ENCODE measurements at places on chromosomes 4 and X.
A peak's percentile ranks its signal among the peaks of the same experiment; 100 is the strongest.

- DNase-seq: no peak
These were observed 55.8 kb downstream of the IL1RAPL2 start for GRCh38 chrX:104621781-104622180.

DNA sequence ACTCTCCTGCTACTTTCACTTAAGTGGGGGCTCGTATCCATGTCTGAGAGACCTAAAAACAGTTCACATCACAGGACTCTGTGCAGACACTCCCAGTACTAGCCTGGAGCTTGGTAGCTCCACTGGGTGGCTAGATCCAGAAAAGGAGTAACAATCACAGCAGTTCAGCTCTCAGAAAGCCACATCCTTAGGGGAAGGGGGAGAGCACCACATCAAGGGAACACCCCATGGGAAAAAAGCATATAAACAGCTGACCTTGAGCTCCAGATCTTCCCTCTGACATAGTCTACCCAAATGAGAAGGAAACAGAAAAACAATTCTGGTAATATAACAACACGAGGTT lies 175.8 kb downstream of the FAM13A start:
- DNase-seq: no peak

DNA sequence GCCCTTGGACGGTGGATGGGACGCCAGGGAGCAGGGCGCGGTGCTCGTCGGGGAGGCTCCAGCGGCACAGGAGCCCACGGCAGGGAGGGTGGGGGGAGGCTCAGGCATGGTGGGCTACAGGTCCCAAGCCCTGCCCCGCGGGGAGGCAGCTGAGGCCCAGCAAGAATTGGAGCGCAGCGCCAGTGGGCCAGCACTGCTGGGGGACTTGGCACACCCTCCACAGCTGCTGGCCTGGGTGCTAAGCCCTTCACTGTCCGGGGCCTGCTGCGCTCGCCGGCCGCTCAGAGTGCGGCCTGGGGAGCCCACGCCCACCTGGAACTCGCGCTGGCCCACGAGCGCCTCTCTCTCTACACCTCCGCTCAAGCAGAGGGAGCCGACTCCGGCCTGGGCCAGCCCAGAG lies 8.6 kb downstream of the CD38 start:
- no peak for DNase-seq

DNA sequence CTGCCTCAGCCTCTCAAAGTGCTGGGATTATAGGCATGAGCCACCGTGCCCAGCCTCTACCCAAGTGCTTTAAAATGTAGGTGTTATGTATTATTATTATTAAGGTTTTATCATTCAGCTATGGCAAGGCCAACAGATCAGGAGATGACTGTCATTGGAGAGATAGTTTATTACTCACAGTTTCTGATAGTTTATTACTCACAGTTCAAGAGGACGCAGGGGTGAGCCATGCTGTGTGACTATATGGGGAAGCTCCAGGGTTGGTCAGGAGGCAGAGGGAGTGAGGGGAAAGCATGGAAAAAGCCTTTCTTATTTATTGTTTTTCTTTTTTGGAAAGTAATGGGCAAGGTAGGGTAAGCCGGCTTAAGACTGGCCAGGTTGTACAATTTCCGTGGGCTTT lies 25.4 kb upstream of the ARSD start:
- no peak for DNase-seq

GRCh38 chr4:99816545-99817308 lies at the start of gene DAPP1:
Gene DAPP1, plus strand, starts transcription at chr4:99816827. Its CDS starts 87 bp downstream, at chr4:99816914.
- peak; percentile 90 for DNase-seq

DNA sequence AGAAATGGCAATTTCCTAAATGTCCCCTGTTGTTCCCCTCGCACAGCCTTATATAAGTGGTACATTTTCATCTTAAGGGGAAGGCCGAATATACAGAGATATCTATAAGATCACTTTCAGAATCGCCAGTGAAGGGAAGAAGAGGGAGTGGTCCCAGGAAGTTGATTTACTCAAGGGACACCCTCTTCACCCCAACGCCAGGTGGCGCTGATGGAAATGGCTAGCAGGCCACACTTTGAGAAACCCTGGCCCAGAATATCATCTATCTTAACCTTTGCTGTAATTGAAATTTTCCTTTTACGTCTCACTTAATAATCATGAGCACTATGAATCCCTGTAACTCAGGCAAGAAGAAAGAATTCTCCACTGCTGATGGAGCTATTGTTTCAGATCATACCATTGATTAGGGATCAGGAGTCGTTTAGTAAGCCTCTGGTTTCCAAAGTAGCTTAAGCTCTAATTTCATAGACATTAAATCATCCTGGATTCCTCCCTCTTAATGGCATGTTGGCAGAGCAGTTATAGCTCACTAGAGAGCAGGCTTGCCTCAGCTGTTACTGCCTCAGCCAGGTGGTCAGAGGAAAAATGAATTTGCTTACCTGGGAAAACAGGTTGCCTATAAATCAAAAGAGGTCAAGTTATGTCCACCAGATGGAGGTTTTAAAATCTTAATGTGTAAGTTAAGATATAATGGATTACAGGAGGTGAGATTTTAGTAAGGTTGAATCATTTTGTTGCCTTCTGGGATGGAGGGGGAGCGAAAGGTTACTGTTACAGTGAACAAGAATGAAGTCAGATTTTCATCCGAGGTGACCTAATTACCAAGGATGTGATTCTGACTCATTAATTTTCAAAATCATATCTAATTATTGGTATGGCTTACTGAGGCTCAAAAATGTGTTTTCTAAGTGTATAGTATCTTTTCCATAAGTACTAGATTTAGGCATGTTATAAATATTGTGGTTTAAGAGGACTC lies 941.2 kb upstream of the TENM3 start:
- DNase-seq: no peak

GRCh38 chrX:134184936-134185335 lies 52.0 kb upstream of the CCDC160 start:
- DNase-seq: no peak

DNA sequence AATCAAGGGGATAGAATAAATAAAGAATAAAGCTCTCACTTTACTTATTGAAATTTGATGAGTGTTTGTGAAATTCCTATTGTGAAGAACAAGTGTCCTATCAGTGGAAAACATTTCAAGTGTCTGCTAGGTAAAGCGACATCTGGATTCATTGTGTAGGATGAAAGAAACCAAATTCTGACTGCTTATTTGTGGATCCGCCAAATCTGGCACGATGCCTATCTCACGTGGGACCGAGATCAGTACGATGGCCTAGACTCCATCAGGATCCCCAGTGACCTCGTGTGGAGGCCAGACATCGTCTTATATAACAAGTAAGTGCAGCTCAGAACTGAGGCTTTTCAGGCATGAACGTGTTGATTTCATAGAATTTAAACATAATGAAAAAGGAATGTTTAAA lies 1.9 kb downstream of the CHRNA9 start:
- DNase-seq: no peak

DNA sequence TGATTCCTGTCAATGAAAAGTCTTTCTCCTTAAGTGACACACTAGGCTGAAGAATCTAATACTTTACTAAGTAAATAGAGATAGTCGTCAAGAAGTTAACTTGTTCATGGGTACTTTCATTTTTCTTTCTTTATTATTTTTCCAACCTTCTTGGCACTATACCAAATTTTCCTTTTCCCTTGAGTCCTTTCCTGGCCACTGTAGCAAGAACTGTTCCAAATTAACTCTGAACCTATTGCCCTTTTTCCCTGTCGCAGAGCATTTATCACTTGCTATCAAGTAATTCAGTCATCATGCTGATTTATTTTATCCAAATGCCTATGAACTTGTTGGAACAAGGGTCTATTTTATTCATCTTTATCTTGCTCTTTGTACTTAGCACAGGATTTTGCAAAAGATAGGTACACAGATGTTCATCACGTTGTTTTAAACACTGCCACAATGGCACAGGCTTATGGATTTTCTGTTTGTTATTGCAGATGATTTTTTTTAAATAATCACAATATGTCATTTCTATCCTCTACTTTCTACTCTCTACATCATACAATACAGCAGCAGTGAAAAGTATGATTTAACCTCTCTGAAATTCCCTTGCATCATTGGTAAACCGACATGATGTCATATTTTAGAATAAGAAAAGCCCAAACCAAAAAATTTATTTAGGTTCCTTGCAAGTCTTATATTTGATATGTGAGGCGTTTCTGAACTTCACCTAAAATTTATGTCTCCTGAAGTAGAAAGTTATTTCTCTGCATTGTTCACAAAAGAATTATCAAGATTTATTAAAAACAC lies 2352.3 kb downstream of the PCDH7 start:
- DNase-seq: no peak

DNA sequence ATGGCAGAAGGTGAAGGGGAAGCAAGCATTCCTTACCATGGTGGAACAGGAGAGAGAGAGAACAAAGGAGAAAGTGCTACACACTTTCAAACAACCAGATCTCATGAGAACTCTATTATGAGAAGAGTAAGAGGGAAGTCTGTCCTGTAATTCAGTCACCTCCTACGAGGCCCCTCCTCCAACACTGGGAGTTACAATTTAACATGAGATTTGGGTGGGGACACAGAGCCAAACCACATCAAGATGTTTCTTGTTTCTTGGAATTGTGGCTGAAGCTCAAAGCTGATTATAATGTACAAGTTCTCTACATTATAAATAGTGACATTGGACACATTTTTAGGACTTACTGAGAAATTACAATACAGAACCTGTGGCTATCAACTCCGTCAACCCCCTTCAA lies 29.5 kb upstream of the TAPT1 start:
- DNase-seq: no peak

GRCh38 chr4:36841583-36842326 lies 402.8 kb upstream of the NWD2 start:
- DNase-seq: no peak

DNA sequence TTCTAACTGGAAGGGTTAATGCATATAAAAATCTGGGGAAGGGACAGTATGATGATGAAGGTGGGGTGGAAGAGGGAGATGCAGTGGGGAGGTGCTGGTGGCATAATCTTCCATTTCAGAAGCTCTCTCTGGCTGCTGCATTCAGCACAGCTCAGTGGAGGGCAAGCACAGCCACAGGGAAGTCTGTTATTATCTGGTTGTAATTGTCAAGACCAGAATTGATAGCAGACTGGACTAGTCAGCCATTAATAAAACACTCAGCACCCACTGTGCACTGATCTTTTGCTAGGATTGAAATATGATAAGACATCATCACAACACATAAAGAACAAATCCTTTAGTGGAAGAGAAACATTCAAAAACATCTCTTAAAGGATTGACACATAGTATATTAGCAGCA lies 414.2 kb upstream of the LCORL start:
- no peak for DNase-seq

DNA sequence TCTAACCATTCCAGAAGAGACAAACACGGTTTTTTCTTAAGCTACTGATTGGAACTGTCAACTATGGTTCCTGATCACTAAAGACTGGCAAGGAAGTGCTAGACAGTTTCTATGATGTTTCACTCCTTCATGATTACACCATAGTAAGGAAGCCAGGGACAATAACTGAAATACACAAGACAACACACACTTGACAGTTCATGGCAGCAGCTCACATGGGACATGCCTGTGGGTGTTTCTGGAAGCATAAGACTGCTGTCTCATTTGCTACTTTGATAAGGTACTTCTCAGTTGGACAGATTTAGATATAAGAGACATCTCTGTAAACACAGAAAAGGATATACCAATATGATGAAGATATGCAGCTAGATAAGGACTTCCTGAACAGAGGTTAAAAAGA lies 8.3 kb upstream of the IRAK1 start:
- DNase-seq: no peak
